ENCODE measurements at places on chromosomes 11 and 22.

GRCh38 chr11:43222215-43222614 lies 89.6 kb upstream of the API5 start:
- no peak for DNase-seq

- DNase-seq = no peak
Measured at GRCh38 chr22:50016988-50017700, 4.6 kb upstream of the IL17REL start.

DNA sequence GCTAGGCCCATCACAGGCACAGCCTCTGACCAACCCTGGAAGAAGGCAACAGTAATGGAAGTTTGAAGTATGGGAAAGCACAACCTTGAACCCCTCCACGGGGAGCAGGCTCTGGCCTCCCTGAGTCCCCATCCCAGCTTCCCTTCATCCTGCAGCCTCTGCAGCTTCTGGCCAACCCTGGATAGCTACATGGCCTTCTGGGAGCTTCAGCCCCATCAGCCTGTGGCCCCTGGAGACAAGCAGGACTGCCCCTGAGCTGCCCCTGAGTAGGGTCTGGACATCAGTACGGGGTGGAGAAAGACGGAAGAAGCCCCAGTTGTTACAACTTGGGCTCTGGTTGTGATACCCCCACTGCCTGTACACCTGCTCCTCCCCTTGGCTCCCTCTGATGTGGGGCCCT lies 113.8 kb upstream of the CD82 start:
- DNase-seq = no peak

GRCh38 chr11:62124186-62125113 lies 639 bp downstream of the INCENP start:
- DNase-seq = no peak

DNA sequence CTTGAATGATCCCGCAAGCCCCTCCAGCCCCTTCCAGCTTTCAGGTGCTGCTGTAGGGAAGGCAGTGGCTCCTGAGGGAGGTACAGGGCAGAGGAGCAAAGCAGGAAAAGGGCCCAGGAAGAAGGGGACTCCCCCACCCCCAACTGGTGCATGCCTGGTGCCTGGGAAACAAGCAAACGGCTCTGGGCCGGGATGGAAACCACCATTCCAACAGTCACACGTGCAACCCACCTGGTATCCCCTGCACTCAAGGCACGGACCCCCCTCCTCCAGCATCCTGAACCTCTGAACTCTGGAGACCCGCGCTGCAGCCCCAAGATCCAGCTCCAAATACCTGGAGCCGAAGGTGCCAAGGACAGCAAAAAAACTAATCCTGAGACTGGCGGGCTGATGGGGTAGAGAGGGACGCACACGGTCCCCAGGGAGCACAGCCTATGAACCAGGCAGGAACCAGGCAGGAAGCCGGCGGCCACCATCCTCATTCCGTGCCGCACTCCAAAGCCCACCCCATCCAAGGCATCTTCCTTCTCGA lies 537 bp downstream of the SCN4B start:
- no peak for DNase-seq

GRCh38 chr22:23696326-23696851 lies 5.6 kb downstream of the RGL4 start:
- peak; percentile 64 for DNase-seq

DNA sequence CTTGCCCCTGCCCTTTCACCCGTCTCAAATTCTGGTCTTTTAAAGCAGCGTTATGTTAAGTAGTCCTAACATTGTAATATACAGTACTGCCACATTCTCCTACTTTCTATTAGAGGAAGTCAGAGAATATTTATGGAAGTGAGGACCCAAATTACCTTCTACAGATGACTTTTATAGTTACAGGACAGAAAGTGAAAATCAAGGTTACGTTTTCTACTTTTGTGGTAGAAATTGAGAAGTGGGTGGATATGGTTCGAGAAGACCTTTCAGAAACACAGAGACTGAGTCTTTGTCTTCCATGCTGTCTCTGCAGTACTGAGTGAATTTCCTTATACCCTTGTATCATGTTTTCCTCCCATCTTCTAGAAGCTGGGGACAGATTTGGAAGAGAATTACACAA lies 17.1 kb downstream of the SC5D start:
- no peak for DNase-seq

- no peak for DNase-seq
Measured at GRCh38 chr11:100684101-100685065, 2.7 kb upstream of the ARHGAP42 start.

GRCh38 chr22:47594836-47595521 lies 832.5 kb downstream of the TBC1D22A start:
- no peak for DNase-seq

DNA sequence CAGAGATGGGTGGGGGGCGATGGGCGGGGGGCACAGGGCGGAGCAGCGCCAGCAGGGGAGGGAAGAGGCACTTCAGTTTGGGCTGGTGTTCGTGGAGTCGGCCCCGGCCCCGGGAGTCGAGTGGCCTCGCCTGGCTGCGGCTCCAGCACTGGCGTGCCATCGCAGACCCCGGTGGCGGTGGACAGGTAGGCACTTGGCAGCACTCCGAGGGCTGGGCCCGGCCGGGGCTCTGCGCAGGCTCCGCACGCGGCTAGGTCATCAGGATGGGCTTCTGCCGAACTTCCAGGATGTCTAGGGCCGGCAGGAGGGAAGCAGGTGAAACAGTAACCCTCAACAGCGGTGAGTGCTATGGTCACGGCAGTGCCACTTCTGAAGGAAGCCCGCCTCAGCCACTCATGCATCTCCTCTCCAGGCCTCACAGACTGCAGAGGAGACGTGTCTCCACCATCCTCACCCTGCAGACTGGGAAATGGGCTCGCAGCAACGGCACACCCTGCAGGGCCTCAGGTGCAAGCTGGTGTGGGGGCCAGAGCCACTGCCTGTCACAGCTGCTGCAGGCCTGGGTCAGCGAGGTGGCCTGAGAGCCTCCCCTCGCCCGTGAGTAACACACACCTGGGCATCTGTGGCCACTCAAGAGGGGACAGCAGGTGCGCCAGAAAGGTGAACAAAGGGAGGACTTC lies 33.3 kb downstream of the NUP50 start:
- no peak for DNase-seq

- no peak for DNase-seq
Measured at GRCh38 chr11:47553406-47553743, 443 bp upstream of the CELF1 start.

DNA sequence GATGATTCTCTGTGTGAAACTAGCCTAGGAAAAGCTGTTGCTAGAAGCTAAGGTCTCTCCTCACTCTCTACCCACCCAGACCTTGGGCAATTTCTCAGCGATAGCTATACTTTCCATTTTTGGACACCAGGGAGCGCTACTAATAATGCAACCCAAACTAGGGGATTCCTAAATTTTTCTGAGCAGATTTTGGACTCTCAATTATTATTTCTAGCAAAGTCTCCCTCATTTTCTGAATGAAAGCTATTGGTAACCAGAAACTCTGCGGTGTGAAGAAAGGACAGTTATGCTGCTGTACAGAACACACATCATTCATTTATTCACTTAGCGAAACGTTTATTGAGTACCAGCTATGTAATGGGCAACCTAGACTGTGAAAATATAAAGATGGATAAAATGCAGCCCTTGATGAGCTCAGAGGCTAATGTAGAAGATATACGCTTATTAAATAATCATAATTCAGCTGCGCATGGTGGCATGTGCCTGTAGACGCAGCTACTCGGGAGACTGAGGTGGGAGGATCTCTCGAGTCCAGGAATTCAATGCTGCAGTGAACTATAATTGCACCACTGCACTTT lies 6.1 kb upstream of the STIM1 start:
- no peak for DNase-seq

DNA sequence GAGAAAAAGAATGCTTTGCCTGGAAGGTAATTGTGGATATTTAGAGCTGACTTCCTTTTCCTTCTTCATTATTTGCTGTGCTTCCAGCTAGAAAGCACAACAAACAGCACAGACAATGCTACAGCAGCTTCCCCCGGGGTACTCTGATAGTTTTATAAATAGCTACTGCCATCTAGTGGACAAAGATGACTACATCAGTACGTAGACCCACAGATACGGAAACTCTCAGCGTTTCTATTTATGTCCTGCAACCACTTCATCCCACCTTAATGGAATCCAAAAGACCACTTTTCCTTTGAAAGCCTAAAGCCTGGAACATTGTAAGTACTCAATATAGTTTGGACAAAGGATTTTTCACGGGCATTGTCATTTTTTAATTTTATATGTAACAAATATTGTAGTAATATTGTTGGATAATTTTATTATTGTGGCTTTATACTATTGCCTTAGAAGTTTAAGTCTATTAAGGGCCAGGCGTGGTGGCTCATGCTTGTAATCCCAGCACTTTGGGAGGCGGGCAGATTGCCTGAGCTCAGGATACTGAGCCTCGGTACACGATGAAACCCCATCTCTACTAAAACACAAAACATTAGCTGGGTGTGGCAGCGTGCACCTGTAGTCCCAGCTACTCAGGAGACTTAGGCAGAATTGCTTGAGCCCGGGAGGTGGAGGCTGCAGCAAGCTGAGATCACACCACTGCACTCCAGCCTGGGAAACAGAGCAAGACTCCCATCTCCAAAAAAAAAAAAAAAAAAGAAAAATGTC lies 7.5 kb downstream of the HSPA8 start:
- no peak for DNase-seq

GRCh38 chr11:126311401-126312291 lies 7.8 kb downstream of the DCPS start:
- DNase-seq = no peak

GRCh38 chr22:38959590-38959989 lies 2.2 kb downstream of the APOBEC3A start:
- no peak for DNase-seq

- no peak for DNase-seq
Measured at GRCh38 chr11:127710831-127711230, 710.3 kb upstream of the KIRREL3 start.

GRCh38 chr11:65382033-65382803 lies at the start of gene SLC25A45:
Gene SLC25A45, minus strand, starts transcription at chr11:65382646. Its CDS starts 695 bp downstream, at chr11:65381951.
- DNase-seq = peak; percentile 83

DNA sequence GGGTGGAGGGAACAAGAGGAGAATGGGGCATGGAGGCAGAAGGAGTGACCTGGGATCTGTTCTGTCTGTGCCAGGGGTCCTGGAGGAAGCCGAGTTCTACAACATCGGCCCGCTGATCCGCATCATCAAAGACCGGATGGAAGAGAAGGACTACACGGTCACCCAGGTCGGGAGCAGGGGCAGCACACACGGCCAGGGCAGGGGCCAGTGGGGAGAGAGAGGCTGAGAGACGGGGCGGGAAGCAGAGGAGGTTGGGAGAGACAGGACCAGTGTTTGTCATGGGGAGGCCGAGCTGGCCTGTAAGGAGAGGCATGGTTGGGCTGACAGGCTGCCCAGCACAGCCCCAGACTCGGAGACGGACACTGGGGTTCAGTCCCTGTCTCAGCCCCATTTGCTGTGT lies 4.7 kb downstream of the KCTD17 start:
- no peak for DNase-seq

- DNase-seq = no peak
Measured at GRCh38 chr11:75558939-75559843, 2.9 kb upstream of the SERPINH1 start.

GRCh38 chr22:38433871-38434270 lies 21.1 kb downstream of the KCNJ4 start:
- no peak for DNase-seq

DNA sequence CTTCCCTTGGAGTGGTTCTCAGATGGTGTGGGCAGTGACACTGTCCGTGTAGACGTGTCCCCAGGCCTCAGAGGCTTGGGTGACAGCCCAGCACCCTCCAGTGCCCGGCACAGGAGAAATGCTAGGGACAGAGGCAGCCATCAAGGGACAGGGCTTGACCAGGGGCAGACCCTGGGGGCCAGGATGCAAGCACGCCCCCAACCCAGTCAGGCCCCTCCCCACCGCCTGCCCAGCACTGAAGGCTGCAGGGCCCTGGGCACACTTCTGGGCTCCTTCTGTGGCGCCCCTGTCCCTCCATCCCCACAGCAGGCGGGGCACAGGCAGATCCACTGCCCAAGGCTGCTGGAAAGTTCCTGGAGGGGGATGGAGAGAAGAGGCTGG lies 11.1 kb downstream of the IGF2 start:
- no peak for DNase-seq

- DNase-seq = no peak
Measured at GRCh38 chr11:57883630-57884029, 122.0 kb downstream of the CTNND1 start.

GRCh38 chr11:64121663-64122410 lies 44.1 kb downstream of the MACROD1 start:
- DNase-seq = no peak

GRCh38 chr11:69704508-69705253 lies 859 bp upstream of the FGF19 start:
- no peak for DNase-seq

- DNase-seq = no peak
Measured at GRCh38 chr11:77127920-77128691, at the start of gene MYO7A. Gene MYO7A, plus strand, starts transcription at chr11:77128246. Its CDS starts 2,389 bp downstream, at chr11:77130635.

DNA sequence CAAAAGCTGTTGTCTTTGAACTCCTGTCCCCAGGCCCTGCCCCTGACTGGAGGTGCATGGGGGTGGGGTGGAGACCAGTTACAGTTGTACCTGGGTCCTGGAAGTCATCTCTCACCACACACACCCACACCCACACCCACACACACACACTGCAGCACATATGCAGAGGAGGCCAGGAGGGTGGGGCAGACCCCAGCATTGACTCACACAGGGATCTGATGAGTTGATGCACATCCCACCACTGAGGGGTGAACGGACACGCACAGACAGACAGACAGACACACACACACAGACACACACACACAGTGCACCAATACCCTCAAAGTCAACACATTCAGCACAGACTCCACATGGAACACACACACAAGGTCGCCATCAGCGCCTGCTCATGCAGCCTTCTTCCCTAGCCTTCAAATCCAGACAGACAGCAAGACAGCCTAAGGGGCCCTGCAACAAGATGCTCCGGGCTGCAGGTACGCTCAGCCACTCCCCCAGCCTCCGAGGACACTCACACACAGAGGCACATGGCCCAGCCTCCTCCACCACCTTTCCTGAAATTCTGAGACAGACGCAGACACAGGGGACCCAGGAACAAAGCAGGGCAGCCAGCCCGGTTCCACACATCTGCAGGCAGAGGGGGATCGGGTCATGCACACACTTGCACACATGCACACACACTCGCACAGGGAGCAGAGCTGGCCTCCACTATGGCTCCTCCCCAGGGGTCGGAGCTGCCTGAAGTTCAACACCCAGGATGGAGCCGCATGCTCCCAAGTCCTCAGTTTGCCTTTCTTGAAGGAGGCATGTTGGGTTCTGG lies 26.5 kb downstream of the SYT7 start:
- no peak for DNase-seq

- DNase-seq = no peak
Measured at GRCh38 chr11:81394311-81394710, 1339.4 kb downstream of the FAM181B start.

DNA sequence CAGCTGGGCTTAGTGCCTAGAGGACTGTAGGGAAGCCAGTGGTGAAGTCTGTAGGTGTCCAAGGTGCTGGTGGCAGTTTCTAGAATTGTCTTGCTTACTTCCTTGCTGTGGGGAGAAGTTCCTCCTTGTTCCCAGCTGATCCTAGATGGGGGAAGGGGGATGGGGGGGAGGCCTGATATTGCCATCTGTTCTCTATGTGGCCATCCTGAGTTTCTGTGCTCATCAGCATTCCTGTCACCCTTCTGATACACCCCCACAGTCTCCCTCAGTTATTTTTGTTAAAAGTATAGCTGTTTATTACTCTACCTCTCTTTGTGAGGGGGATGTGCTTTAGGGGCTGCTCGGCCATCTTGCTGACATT lies 36.5 kb downstream of the MADD start:
- no peak for DNase-seq

- no peak for DNase-seq
Measured at GRCh38 chr22:31244943-31245451, 32.9 kb downstream of the LIMK2 start.

Measured in T-helper 17 cell (primary cell).